ENCODE measurements at places on chromosomes 11 and 22. TPM values are rescaled to one million over a fixed set of nuclear protein-coding genes. Genes with fewer than 3 reads are reported as not detected.

DNA sequence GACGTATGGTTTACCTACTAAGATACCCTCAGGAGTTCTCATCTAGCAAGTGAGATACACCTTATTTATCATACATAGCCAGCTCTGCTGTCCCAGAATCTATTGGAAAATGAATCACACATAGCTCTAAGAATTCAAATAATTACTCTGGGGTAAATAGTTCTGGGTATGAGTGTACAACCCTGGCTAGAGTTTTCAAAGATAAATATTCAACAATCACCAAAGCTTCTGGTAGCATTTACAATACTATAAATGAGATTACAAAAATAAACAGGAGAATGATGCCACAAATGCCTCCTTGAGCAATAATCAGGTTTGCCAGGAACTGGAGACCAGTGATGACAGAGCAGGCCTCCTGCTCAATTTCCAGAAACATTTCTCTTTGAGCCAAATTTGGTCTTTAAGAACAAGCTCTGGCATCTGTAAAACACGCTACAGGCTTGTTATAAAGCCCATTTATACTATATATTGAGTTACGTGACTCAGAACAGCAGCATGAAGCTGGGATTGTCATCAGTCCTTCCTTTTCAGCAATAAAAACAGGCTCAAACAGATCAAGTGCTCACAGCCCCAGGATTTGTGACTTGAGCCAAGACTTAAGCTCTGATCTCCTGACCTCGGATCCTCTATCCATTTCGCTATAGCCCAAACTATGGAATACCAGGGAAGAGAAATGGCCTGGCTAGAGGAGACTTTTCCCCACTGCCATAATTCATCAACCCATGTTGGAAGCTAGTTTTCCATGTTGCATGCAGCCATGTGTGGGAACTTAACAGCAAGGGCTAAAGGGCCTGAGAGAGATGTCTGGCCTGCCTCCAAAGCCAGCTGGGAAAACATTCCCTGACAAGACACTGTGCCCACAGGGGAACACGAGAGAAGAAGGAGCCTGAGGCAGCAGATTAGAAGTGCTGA lies 19.7 kb downstream of the RAB30 start:
- DNase-seq: no peak

DNA sequence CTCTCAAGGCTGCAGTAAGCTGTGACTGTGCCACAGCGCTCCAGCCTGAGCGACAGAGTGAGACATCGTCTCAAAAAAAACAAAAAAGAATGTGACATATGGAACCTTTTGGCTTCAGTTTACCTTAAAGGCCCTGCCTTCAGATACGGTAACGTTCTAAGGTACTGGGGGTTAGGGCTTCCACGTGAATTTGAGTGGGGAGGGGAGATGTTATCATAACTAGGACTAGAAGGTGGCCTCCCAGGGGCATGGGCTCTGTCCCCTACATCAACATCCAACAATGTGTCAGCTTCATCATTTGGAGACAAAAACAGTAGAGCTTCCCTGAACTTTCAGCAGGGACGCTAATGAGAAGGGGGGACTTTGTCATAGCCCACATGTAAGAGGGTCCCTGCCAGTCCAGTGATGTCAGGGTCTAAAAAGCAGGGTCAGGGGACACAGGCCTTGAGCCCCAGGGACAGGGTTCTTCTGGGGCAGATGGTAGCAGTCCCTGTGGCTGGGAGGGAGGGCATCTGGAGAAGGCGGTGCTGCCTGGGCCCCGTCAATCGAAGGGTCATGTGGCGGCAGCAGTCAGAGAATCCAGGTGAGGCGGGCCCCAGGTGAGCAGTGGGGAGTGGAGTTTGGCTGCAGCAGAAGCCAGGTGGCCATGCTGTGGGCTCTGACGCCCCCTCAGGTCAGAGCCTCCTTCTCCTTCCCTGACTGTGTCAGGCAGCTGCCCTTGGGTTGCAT lies 79.8 kb downstream of the BCR start:
- no peak for DNase-seq

DNA sequence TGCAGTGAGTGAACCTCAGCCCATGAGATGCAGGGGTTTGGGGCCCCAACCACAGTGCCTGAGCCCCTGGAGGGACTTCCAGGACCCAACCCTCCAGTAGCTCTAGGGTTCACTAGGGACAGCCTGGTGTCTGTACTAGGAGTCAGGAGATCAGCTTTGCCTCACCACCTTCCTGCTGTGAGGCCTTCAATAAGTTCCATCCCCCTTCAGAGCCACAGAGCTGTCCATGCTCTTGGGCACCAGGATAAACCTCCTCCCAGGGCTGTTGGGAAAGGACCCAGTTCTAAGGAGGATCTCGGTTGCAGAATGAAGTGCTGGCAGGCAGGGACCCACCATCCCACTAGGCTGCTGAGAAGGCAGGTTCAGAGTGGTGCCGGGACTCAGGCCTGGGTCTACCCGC lies 9.7 kb downstream of the ARHGEF17 start:
- no peak for DNase-seq

GRCh38 chr11:98358551-98358950 lies 662.2 kb upstream of the CNTN5 start:
- no peak for DNase-seq

DNA sequence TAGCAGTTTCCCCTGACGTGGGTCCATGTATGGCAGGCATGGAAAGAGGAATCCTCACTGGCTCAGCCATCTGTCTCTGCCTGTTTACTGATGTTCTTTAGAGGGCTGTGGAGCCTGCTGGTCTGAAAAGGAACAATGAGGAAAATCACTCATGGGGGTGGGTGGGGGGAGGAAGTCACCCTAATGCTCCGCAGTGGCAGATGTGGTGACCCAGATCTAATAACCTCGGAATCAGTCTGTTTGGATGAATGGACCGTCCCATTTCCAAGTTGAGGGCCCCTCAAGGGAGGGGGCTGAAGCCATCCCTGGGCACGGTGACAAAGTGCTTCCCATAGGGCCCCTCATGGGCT lies 4.4 kb downstream of the BCR start:
- no peak for DNase-seq

DNA sequence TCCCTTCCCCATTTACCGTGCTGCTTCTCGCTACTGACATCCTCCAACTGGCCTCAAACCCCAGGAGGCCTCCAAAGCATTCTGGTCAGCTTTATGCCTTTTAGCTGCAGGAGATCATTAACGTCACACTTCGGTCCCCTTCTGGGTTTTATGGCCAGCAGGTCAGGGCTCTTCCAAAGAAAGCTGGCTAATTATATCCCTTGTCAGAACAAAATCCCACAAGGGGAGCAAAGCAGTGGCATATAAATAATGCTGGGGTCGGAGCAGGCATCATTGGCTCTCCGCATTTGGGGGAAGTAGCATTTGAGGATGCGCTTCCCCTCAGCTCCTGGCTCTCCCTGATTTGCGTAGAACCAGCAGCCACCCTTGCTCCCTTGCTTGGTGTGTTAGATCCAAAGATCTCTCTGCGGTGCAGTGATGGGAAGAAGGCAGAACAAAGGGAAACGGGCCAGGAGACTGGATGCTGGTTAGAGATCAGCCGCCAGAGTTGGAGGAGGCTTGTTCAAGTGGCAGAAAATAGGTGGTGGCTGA lies 117.4 kb downstream of the DBX1 start:
- no peak for DNase-seq

- DNase-seq: no peak
Measured at GRCh38 chr22:33180356-33180755, 122.2 kb upstream of the SYN3 start.

GRCh38 chr11:130655300-130655699 lies 206.9 kb downstream of the ADAMTS15 start:
- no peak for DNase-seq

DNA sequence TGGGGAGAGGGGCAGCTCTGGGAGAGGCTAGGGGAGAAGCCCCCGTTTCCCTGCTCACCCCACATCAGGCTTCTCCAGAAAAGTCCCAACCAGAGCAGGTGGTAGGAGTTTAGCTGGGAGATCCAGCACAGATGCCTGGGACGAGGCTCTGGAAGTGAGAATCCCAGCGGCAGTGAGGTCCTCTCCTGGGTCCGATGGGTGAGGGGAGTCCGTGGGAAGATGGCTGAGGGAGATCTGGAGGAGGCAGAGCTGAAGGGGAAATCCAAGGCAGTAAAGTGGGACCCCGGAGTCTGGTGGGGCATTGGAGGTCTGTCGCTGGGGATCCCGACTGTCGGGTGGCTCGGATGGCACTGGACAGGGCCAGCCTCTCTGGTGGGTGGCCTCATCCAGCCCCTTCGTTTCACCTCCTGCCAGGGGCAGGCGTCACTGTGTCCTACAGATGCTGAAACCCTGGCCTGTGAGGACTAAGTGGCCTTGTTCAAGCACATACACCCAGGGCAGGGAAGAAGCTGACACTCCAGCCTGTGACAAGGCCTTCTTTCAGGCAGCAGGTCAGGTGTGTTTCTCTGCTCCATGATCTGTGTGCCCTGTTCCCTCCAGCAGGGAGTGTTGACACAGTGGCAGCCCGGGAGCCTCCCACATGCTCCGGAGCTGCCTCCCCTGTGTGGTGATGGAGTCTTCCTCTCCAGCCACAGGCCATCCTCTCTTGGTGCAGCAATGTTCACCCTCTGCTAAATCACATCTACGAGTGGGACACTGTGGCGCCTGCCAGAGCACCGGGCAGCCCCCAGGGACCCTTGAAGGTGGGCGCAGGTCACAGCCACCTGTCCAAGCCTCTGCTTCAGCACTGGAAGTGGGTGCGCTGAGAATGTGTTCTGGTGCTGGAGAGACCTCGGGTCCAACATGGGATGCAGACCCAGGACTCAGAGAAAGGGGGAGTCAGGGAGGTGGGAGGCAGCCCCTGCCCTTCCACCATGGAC lies 850.8 kb downstream of the BRD1 start:
- DNase-seq: no peak

DNA sequence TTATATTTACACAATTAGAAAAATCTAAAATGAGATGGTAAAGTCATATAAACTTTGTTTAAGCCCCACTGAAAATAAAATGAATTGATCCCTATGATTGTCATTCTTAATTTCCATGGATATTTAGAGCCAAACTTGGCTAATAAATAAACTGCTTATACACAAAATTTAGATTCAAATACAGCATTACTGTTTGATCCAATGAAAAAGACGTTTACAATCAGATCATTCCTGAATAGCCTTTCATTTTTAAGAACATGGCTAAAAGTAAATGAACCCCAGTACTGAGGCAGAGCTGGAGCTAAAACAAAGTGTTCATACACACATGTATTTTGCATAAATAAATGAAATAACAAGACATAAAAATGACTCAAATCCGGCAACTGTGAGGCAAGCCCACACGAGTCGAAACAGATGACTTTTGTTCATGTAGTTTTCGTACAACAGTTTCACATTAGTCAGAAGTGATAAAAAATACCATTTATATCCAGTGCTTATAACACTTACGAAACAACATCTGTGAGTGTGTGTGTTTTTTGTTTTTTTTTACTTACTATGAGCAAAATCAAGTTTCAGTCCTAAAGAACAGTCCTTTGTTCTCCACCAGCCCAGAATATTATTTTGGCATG lies 386.5 kb downstream of the SOX6 start:
- no peak for DNase-seq

- DNase-seq: no peak
Measured at GRCh38 chr22:45998638-45999378, 21.8 kb upstream of the WNT7B start.

- DNase-seq: no peak
Measured at GRCh38 chr22:46078241-46079092, 71.9 kb upstream of the PPARA start.

DNA sequence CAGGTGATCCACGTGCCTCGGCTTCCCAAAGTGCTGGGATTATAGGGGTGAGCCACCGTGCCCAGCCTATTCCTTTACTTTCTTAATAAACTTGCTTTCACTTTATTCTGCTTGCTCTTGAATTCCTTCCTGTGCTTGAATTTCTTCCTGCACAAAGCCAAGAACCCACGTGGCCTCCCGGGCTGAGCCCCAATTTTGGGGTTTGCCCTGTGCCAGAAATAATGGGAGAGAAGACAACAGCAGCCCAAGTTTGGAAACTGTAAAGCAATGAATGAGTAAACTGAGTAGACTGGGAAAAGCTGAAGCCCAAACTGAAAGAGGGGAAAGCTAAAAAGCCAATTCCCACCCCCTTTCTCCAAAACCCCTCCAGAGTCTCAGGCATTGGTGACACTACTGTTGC lies 136.4 kb downstream of the NECTIN1 start:
- no peak for DNase-seq

GRCh38 chr11:107011977-107012376 lies 6.3 kb downstream of the GUCY1A2 start:
- DNase-seq: no peak

DNA sequence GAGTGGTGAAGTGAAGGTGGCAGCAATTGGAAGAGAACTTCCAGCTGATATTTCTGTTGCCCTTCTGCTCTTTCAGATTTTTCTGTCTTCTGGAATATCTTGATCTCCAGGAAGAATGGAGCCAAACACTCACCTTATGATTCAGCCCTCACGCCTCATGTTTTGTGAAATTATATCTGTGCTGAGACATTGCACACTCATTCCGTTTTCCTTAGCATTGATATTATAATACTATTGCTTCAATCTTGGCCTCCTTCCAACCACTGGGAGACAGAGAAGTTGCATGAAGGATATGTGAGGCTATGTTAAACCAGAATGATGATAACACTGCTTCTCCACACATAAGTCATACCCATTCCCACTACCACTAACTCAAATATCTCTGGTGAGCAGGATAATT lies 177.9 kb downstream of the ETS1 start:
- DNase-seq: no peak

GRCh38 chr11:2508793-2509192 lies 64.0 kb downstream of the KCNQ1 start:
- DNase-seq: no peak

- DNase-seq: peak; percentile 27
Measured at GRCh38 chr11:130314184-130314749, 450 bp downstream of the ZBTB44 start.

DNA sequence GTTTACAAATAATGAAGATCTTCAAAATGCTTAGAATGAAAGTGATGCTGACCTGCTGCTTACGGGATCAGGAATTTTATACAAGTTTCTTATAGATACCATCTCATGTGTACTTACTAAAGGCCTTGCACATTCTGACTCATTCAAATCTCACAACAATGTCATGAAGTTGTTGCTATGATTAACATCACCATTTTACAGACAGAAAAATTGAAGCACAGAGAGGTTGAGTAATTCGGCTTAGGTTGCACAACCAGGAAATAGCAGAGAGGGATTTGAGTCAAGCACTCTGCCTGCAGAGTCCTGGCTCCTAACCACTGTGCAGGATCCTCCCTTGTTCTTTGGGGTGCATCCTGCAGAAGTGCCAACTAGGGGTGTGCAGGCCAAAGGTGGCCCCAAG lies 471.9 kb downstream of the MIAT start:
- DNase-seq: no peak

Gene MEI1
- 2.4 TPM for total RNA-seq

Gene OLFML1
- total RNA-seq: 6.5 TPM

Data from omental fat pad (tissue), 4 donors.